ENCODE measurements at places on chromosomes 6 and 20.

DNA sequence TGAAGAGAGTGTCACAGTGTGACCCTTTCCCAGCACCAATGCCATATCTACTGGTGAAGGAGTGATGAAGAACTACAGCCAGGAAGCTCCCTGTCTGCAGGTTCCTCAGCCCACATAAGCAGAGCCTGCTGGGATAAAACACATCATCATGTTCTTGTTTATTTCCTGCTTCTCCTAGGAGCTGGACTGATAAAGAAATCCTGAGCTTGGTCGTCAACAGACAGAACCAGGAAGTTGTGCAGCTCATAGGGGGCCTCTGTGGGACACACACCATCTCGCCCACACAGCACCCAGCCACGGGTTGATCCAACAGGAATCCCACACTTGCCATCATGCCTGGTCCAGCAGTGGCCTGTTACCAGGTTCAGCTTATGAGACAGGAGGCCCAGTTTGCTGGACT is 2.8 kb upstream of the CSTL1 start:
- H3K27me3 ChIP-seq, result no peaks in the 10 kb centered on the region
- H3K4me1 ChIP-seq, result no peaks in the 10 kb centered on the region

- H3K36me3 ChIP-seq, result no peaks in the 10 kb centered on the region
- H3K4me1 ChIP-seq, result no peaks in the 10 kb centered on the region
- no peak overlapping the region for H3K27ac ChIP-seq
Measured at GRCh38 chr6:122050242-122050755, 349.2 kb upstream of the HSF2 start.

GRCh38 chr20:18279242-18279641 is 9.1 kb upstream of the ZNF133 start:
- H3K4me3 ChIP-seq, result no peak overlapping the region
- H3K36me3 ChIP-seq, result no peaks in the 10 kb centered on the region
- no peaks in the 10 kb centered on the region for H3K27me3 ChIP-seq
- H3K4me1 ChIP-seq, result no peaks in the 10 kb centered on the region

DNA sequence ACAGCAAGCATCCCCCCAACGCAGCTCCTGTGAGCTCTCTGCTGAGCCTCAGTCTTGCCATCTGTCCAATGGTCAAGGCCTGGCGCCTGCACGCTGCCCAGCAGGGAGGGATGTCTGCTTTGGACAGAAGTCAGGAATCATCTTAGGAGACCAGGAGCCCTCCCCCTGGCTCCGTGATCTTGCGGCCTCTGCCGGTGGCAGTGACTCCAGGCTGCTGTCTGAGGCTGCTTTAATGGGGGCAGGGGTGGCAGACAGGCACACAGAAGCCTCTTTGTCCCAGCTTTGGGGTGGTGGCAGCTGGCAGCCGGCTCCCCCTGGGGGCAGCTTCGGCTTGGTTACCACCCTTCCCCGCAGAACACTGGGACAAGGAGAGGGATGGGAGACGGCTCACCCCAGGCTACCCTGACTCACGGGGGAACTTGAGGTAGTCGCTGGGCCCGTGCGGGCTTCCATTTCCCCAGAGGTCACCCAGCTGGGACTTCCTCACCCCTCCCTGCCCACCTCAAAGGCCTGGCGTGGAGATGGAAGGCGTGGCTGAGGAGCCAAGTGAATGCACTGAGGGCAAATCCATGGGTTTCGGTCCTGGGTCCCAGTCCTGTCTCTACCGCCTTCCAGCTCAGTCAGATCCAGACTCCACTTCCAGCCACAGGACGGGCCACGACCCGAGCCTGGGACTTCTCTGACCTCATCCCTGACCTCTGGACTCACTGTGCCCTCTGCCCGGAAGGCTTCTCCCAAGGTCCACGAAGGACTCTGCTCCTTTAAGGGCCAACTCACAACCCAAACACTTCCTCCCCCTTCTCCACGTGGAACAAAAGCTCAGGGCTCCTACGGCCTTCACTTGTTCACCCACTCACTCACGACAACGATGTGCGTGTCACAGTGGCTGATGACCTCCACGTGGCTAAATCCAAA is 14.8 kb downstream of the PEDS1 start:
- no peaks in the 10 kb centered on the region for H3K4me1 ChIP-seq
- no peaks in the 10 kb centered on the region for H3K27me3 ChIP-seq
- no peak overlapping the region for H3K27ac ChIP-seq
- H3K36me3 ChIP-seq, result peaks cover 13% of the 10 kb centered on the region
- no peak for DNase-seq

Measured in mesendoderm (in vitro differentiated cells).